Frontal cortex (tissue), 4 donors: ENCODE measurements at places on chromosomes 3 and 15. TPM values are rescaled to one million over a fixed set of nuclear protein-coding genes. Genes with fewer than 3 reads are reported as not detected.

Gene FSIP1
- total RNA-seq = 17.5 TPM

Gene CIDEC
- not detected for total RNA-seq

Gene LRRC49
- total RNA-seq = 145 TPM

Gene SPCS1
- total RNA-seq = 39.9 TPM

Gene SNTN
- total RNA-seq = not detected
